ENCODE measurements at places on chromosomes 16 and 17.

DNA sequence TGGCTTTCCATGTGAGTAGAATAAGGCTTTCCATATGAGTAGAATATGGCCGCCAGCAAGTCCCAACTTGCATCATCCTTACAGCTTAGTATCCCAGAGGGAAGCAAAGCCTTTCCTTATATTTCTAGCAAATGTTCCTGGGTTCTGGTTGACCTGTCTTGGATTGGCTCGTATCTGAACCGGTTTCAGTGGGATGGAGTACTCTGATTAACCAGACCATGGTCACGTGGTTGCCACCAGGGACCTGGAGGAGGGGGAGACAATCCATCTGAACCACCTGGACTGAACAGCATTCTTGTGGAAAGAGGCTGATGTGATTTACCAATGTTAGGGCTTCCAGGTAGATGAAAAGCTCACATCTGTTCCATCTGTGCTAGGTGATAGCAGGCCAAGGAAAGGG, 89.0 kb downstream of the SHISA6 start:
- DNase-seq, result no peak

- DNase-seq, result no peak
Measured at GRCh38 chr17:29711588-29712385, 89.1 kb upstream of the CORO6 start.

DNA sequence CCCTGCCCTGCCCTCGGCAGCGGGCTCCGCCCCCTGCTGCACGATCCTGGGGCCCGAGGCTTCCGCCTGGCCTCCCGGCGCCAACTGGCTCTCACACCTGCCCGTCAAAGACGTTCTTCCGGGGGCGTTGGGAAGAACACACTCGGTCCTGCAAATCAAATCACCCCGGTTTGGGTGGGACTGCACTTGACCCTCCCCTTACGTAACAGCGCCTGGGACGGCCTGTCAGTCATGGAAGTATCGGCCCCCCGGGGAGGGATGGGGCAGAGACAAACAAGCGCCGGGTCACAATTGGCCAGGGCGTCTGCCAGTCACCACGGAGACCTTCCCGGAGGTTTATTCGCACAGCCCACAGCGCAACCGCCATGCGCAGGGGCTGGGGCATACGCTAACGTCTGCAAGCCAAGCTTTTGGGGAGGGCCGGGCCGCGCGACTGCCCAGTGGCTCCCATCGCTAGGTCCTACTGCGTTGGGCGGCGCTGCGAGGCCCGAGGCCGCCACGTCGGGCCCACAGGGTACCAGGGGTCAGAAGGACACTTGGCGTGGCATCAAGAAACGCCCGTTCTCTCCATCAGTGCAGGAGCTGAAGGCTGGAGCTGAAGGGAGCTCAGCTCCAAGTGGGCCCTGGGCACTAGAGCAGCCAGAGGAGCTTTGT, 388 bp upstream of the AKTIP start:
- peak; percentile 100 for DNase-seq

- peak; percentile 75 for DNase-seq
Measured at GRCh38 chr17:81052199-81052997, 17.4 kb downstream of the BAIAP2 start.

DNA sequence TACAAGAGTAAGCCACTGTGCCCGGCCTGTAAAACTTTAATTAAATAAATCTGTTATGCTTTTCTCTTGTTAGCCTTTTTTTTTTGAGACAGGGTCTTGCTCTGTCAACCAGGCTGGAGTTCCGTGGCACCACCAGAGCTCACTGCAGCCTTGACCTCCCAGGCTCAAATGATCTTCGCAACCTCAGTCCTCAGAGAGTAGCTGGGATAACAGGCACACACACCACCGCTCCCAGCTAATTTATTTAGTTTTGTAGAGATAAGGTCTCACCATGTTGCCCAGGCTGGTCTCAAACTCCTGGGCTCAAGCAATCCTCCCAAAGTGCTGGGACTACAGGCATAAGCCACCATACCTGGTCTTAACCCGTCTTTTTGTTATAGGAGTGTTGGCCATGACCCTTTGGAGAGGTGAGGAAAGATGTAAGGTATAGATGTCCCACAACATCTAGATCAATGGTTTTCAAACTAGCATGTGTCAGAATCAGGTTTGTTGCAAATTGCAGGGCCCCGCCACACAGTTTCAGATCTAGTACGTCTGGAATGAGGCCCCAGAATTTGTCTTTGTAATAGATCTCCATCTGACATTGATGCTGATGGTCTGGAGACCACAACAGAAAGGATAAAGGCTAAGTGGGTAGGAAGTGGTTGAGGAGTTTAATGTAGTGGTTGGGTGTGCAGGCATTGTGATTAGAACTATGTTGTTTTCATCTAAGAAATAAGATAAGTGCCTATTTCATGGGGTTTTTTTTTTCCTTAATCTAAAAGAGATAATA, 4.3 kb upstream of the GGA2 start:
- DNase-seq, result no peak

DNA sequence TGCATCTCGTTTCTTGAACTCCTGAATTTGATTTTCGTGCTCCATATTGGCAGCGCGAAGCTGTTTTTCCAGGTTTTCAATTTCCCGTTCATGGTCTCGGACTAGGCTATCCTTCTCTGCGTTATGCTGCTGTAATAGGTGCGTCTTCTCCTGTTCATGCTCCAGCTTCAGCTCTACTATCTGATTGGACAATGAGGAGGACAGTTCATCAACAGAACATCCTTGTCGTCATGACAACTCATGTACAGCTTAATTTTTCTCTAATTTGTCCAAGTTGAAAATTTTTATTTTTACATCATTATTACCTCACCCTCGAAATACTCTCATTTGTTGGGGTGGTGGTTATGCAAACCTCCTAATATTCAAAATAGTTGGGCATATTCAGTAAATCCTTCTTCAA, 289.8 kb downstream of the CEP112 start:
- no peak for DNase-seq

GRCh38 chr16:13390093-13390985, 488.9 kb downstream of the SHISA9 start:
- DNase-seq, result no peak

DNA sequence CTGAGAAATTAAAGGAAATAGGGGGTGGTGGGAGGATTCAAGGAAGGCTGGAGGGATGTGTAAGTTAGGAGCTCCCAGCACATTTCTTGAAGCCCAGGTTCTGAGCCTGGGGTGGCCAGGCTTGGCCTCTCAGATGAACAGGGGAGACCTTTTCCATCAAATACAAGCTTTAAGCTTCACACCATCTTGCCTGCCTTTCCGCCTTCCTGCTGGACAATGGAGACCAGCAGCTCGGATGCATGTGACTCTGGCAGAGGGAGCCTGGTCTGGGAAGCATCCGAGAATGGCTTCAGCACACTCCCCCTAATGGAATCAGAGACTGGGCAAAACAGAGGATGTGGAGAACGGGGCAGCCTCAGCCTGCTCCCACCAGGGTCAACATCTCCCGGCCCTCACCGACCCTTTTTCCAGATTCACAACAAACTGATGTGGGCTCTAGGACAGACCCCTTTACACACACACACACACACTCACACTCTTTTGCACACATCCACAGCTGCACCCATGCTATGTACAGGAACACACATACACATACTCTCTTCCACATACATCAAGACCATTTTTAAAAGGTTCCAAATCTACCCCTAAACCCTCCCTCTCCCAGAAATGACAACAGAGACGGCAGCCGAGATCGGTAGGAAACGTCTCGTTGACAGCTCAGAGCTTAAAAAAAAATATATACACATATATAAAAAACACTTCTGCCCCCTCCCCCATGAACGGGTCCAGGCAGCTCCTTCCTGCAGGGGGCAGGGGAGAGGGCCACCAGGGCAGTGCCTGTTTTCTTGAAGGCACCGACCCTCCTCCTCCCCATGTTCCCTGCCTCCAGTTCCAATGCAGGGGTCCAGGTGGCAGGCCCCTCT, 6.5 kb upstream of the ATXN7L3 start:
- DNase-seq, result no peak

GRCh38 chr16:50531901-50532300, 16.3 kb upstream of the NKD1 start:
- DNase-seq, result no peak

DNA sequence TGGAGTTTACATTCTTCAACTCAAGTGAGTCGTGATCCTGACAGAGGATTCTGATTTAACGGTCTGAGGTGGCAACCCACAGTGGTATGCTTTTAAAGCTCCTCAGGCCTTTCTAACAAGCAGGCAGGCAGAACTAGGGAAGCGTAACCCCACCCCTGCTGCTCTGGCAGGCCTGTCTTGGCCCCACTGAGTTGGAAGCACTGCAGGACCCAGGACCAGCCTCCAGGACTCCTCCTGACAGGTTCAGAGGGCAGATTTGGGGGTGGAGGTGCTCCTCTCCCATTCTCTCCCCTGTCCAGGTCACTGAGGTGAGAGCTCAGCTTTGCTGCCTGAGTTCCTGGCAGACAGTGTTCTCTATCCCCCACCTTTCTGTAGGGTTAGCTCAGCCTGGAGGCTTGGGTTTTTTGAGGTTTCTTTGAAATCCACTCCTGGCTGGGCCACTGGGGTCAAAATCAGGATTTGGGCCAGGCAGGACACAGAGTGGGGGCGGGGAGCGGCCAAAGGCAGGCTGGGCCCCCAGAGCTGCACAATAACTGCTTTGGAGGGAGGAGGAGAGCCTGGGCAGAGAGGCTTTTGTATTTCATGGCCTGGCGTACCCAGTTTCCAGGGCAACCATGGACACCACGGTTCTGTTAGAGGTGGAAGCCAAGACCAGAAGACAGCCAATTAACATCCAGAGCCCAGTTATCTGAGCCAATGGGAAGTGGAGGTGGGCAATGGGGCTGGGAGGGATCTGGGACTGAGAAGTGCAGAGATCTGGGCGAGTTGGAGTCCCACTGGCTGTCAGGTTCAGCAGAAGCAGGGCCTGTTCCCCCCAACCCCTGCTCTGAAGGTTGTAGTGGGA, 9.5 kb downstream of the MRPL27 start:
- DNase-seq, result peak; percentile 39

- DNase-seq, result no peak
Measured at GRCh38 chr16:23879735-23880373, 44.1 kb downstream of the PRKCB start.

- DNase-seq, result no peak
Measured at GRCh38 chr17:10360578-10360977, 12.2 kb downstream of the MYH13 start.

- DNase-seq, result no peak
Measured at GRCh38 chr17:29169806-29170591, 10.2 kb downstream of the MYO18A start.

- no peak for DNase-seq
Measured at GRCh38 chr17:80942423-80943345, 49.0 kb upstream of the CHMP6 start.

DNA sequence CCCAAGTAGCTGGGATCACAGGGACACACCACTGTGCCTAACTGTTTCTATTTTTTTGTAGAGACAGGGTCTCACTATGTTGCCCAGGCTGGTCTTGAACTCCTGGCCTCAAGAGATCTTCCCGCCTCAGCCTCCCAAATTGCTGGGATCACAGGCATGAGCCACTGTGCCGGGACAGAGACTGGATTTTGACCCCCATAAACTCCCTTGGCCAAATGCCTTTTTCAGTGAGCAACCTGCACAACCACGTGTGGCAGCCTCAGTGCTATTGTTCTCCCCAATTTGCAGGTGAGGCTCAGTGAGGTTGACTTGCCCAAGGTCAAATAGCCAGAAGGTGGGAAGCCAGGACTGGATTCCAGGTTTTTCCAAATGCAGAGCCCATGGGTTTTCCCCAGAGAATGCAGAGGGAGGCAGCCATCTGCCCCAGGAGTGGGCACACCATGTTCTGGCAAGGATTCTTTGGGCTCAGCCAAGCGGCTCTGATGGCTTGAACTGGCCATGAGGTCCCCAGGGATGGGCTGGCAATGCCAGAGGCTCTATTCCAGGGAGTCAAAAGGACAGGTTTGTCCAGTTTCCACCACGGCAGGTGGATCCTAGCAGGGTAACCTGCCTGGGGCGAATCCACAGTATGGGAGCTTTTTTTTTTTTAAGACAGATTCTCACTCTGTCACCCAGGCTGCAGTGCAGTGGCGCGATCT, 1.8 kb downstream of the IL27 start:
- DNase-seq, result no peak

- DNase-seq, result no peak
Measured at GRCh38 chr16:84284154-84284722, 10.4 kb upstream of the WFDC1 start.

GRCh38 chr16:49459953-49460735, 86.5 kb downstream of the C16orf78 start:
- DNase-seq, result no peak

DNA sequence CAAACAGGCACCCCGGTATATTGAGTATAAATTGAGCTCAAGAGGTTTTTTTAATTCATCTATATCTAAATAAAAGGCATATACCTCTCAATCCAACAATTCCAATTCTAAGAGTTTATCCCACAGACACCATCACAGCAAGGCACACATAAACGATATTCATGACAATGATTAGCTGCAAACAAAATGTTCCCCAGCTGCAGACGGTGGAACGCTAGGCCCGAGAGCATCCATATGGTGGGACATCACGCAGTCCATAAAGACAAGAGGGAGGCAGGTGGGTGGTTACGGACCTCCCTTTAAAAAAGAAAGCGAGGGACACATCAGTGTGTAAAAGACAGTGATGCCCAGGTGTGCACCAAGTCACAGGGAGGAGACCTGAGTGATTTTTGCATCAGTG, 28.1 kb downstream of the MEAK7 start:
- DNase-seq, result no peak

- DNase-seq, result no peak
Measured at GRCh38 chr16:30122604-30123160, 338 bp downstream of the MAPK3 start.

DNA sequence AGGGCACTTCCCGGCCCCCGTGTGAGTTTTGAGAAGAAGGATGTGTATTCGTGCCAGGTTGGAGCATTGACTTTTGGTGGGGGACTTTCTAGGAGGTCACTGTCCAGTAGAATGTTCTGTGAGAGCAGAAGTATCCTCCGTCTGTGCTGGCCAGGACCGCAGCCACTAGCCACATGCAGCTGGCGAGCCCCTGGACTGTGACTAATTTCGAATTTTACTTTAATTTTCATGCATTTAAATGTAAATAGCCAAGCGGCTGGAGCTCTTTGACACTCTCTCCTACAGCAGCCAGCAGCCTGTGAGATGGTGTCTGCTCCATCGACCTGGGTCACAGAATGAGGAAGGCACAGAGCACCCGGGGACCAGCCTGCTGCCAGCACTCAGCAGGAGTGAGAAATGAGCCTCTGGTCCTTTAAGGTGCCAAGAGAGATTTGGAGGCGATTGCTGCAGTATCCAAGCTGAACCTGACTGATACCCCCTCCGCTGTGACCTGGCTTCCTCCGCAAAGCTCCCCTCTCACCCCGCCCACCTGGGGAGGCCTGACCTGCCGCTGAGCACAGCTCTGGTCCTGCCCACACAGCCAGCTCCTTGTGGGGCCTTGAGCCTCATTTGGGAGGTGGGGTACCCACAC, 7.8 kb downstream of the ATP2A3 start:
- no peak for DNase-seq

GRCh38 chr17:38334480-38335364, 9.0 kb downstream of the GPR179 start:
- no peak for DNase-seq

GRCh38 chr17:31286587-31286986, 10.5 kb downstream of the OMG start:
- no peak for DNase-seq

GRCh38 chr17:10208604-10209193, 10.3 kb upstream of the GAS7 start:
- DNase-seq, result no peak
